Activated naive CD8-positive, alpha-beta T cell treated with anti-CD3 and anti-CD28 coated beads, Interleukin-2, amount 10 ng/mL, durations not matched to agents 7 days and 5 days (primary cell): ENCODE measurements at places on chromosomes 2 and 18. TPM values are rescaled to one million over a fixed set of nuclear protein-coding genes. Genes with fewer than 3 reads are reported as not detected.
A peak's percentile ranks its signal among the peaks of the same experiment; 100 is the strongest.

Gene RNF181
- 96.4 TPM for total RNA-seq

Gene MEMO1
- total RNA-seq = 43.8 TPM

Gene MPP4
- not detected for total RNA-seq

Gene GPC1
- 4.7 TPM for total RNA-seq

Gene FOXI3
- not detected for total RNA-seq

Gene C2orf66
- total RNA-seq = not detected

DNA sequence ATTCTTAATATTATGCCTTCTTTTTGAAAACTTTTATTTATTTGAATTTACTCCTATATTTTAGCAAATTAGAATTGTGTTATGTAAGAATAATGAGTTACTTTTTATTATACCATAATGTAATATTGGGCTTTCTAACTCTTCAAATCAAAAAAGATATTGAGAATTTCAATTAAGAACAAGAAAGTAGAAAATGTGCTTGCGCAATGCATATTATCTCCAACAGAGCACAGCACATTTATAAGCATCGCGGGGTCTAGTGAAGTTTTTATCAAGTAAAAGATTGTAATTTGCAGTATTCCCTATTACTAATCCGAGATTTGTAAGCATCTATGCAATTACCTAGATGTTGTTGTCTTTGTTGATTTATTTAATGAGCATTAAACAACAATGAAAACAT is 829.1 kb upstream of the CNTNAP5 start:
- DNase-seq = no peak
- H3K4me3 ChIP-seq = no peak overlapping the region
- no peaks in the 10 kb centered on the region for H3K4me1 ChIP-seq
- H3K27ac ChIP-seq = no peak overlapping the region

- H3K4me3 ChIP-seq = no peak overlapping the region
- DNase-seq = no peak
- peaks cover 4% of the 10 kb centered on the region for H3K27me3 ChIP-seq
- no peaks in the 10 kb centered on the region for H3K4me1 ChIP-seq
- H3K36me3 ChIP-seq = no peaks in the 10 kb centered on the region
- no peak overlapping the region for H3K27ac ChIP-seq
Observed at GRCh38 chr18:10119991-10120390, 206.2 kb downstream of the VAPA start.

DNA sequence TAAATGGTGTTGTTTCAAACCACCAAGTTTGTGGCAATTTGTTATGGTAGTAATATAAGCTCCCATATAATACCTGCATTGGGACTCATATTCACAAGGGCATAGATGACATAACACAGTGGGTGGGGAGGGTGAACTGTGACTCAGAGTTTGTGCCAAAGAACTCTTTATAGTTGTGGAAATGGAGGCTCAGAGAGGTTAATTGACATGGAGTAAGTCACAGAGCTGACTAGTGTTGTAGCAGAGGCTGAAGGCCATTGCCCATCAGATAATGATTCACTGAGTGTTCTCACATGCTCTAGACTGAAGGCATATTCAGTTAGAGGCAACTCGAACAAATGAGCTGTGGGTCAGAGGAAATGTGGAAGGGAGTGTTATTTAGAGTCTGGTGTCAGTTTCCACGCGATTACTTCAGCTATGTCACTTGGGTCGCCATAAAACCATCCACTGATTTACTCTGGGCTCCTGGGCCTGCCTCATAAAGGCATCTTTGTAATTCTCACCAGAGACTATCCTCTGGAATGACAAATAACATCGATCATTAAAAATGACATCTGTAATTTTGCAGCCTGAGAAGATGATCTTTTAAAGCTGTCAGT is 264.7 kb downstream of the CCDC85A start:
- DNase-seq = no peak
- H3K4me3 ChIP-seq = no peak overlapping the region
- H3K27me3 ChIP-seq = no peaks in the 10 kb centered on the region
- H3K36me3 ChIP-seq = no peaks in the 10 kb centered on the region
- no peak overlapping the region for H3K27ac ChIP-seq
- no peaks in the 10 kb centered on the region for H3K4me1 ChIP-seq

DNA sequence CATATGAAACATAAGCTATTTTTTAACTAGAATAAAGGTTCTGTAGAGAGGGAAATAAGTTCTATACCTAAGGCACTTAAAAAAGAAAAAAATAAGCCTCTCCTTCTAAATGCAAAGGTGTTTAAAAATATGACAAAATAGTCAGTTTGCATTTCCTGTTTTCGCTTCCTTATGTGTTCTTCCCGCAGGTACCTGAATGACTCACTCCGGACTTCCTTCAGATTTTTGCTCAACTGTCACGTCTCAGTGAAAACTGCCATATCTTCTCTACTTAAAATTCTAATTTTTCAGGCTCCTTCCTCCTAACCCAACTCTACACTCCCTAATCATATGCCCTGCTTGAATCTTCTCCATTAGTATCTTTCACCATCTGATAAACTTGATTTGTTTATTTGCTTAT is 1333.1 kb downstream of the LRP1B start:
- no peaks in the 10 kb centered on the region for H3K36me3 ChIP-seq
- H3K4me3 ChIP-seq = no peak overlapping the region
- no peaks in the 10 kb centered on the region for H3K27me3 ChIP-seq
- DNase-seq = no peak
- H3K4me1 ChIP-seq = no peaks in the 10 kb centered on the region

DNA sequence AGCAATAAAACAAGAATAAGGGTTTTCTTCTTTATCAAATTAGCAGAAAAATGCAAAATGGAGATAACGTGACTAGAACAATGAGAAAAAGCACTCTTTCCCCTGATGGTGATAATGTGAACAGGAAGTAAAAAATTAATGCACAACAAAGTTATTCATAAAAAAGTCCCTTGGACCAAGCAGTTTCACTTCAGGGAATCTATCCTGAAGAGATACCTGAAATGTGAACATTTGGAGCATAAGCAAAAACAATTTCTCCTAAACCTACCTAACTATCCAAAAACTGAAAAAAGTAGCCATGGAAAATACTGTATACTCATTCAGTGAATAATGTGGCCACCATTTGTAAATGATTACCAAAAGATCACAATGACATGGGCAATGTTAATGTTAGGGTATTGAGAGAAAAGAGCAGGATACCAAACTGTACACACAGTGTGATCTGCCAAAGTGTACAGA is 48.7 kb downstream of the TRIP12 start:
- peaks cover 37% of the 10 kb centered on the region for H3K36me3 ChIP-seq
- DNase-seq = no peak
- H3K4me3 ChIP-seq = no peak overlapping the region
- no peak overlapping the region for H3K27ac ChIP-seq

- H3K27me3 ChIP-seq = no peaks in the 10 kb centered on the region
- no peaks in the 10 kb centered on the region for H3K4me1 ChIP-seq
- no peak for DNase-seq
Observed at GRCh38 chr2:133476931-133477615, 91.2 kb downstream of the NCKAP5 start.

GRCh38 chr18:49682173-49682802 is 120.4 kb downstream of the LIPG start:
- peaks cover 9% of the 10 kb centered on the region for H3K27me3 ChIP-seq
- no peak for DNase-seq
- no peak overlapping the region for H3K27ac ChIP-seq
- peaks cover 2% of the 10 kb centered on the region for H3K4me1 ChIP-seq
- no peaks in the 10 kb centered on the region for H3K36me3 ChIP-seq
- no peak overlapping the region for H3K4me3 ChIP-seq

DNA sequence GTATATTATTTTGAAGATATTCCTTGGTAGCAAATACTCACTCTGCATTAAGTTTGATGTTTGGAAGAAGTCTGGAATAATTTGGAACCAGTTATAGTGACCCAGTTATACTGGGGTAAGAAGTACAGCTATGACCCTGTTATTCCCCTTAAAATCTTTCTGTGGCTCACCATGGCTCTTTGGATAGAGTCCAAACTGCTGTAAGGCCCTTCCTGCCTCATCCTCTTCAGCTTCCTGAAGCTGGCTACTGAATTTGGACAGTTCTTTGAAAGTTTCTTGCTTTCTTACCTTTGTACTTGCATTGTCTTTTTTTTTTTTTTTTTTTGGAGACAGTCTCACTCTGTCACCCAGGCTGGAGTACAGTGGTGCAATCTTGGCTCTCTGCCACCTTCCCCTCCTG is 85.6 kb downstream of the ABI2 start:
- peaks cover 28% of the 10 kb centered on the region for H3K36me3 ChIP-seq
- H3K4me3 ChIP-seq = no peak overlapping the region
- no peak overlapping the region for H3K27ac ChIP-seq
- no peak for DNase-seq

DNA sequence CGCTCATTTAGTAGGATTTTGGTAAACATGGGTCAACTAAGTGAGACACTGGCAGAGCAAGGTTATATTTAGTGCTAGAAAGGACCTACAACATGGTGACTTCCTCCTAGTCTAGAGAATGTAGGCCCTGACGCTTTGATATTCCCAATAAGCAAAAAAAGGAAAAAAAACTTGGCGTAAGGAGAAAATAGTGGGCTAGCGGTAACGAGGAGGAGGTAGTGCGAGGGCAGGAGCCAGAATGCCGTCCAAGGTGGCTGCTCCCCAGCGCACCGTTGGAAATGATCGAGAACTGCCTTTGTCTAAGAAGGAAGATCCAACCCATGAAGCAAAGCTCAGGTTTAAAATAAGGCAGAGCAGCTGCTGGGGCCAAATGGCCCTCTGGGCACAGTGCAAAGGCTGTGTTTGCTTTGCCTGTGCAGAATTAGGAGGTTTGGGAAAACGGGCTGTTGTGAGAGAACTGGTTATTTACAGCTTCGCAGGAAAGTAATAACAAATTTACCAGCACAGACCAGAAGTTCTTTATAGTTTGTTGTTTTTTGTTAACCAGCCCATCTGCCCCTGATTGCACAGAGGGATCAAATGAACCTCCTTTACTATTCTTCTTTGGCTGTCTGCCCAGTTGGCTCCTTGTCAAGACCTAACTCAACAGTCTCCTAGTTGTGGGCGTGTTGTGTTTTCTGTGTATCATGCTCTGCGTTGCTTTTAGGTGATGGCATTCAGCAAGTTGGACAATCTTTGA is 86.6 kb downstream of the ITGB1BP1 start:
- peaks cover 4% of the 10 kb centered on the region for H3K27me3 ChIP-seq
- H3K4me1 ChIP-seq = peaks cover 5% of the 10 kb centered on the region
- no peak for DNase-seq

- H3K4me1 ChIP-seq = peaks cover 65% of the 10 kb centered on the region
- H3K4me3 ChIP-seq = no peak overlapping the region
- peaks cover 12% of the 10 kb centered on the region for H3K36me3 ChIP-seq
- DNase-seq = no peak
Observed at GRCh38 chr2:28432362-28432761, 39.7 kb downstream of the FOSL2 start.

DNA sequence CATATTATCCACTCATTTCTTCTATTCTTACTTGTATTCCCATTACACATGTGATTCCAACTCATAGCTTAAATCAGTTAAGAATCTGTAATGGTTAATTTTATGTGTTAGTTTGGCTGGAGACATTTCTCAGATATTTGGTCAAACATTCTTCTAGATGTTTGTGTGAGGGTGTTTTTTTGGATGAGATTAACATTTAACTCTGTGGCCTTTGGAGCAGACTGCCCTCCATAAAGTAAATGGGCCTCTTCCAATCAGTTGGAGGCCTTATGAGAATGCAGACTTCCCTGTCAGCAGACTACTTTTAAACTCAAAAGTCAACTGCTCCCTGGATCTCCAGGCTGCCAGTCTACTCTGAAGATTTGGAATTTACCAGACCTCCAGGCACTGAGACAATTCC is 976.8 kb upstream of the ACVR2A start:
- no peaks in the 10 kb centered on the region for H3K4me1 ChIP-seq
- DNase-seq = no peak
- no peaks in the 10 kb centered on the region for H3K27me3 ChIP-seq
- no peak overlapping the region for H3K4me3 ChIP-seq
- H3K27ac ChIP-seq = no peak overlapping the region

DNA sequence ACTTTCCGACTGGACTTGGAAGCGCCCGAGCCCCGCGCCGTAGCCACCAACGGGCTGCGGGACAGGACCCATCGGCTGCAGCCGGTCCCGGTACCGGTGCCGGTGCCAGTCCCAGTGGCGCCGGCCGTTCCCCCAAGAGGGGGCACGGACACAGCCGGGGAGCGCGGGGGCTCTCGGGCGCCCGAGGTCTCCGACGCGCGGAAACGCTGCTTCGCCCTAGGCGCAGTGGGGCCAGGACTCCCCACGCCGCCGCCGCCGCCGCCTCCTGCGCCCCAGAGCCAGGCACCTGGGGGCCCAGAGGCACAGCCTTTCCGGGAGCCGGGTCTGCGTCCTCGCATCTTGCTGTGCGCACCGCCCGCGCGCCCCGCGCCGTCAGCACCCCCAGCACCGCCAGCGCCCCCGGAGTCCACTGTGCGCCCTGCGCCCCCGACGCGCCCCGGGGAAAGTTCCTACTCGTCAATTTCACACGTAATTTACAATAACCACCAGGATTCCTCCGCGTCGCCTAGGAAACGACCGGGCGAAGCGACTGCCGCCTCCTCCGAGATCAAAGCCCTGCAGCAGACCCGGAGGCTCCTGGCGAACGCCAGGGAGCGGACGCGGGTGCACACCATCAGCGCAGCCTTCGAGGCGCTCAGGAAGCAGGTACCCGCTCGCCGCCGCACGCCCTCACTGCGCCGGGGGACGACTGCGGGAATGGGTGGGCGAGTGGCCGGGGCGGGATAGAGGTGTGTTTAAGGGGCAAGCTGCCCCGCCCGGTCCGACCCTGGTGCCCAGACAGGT is 713 bp downstream of the ATOH8 start:
- peaks cover 67% of the 10 kb centered on the region for H3K27me3 ChIP-seq
- H3K4me3 ChIP-seq = peak overlapping the region; percentile 85

- H3K36me3 ChIP-seq = peaks cover 2% of the 10 kb centered on the region
- H3K4me1 ChIP-seq = peaks cover 55% of the 10 kb centered on the region
- no peak for DNase-seq
- H3K27ac ChIP-seq = peak overlapping the region; percentile 93
Observed at GRCh38 chr2:72828840-72829507, 3.1 kb upstream of the EXOC6B start.

GRCh38 chr2:229774237-229774636 is 59.9 kb upstream of the DNER start:
- H3K4me1 ChIP-seq = peaks cover 9% of the 10 kb centered on the region
- H3K4me3 ChIP-seq = no peak overlapping the region
- no peak for DNase-seq
- no peak overlapping the region for H3K27ac ChIP-seq
- peaks cover 36% of the 10 kb centered on the region for H3K36me3 ChIP-seq

DNA sequence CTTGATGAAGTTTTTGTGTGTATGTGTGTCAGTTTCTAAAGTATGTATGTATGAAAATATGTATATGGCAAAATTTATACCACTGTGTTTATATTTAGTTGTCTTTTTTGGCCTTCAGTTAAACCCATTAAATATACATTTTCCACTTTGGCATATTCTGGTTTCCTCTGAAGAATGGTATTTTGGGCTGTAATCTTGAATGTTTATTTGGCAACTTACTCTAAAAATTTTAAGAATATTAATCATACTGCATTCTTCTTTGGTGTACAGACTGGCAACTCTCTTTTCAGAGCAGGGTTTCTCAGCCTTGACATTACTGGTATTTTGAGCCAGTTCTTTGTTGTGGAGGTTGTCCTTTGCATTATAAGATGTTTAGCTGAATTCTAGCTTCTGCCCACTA is 27.9 kb upstream of the CCBE1 start:
- no peaks in the 10 kb centered on the region for H3K4me1 ChIP-seq
- no peak overlapping the region for H3K4me3 ChIP-seq
- peaks cover 3% of the 10 kb centered on the region for H3K27me3 ChIP-seq
- H3K27ac ChIP-seq = no peak overlapping the region
